Choroid plexus epithelial cell (primary cell): ENCODE measurements at places on chromosomes 13 and 19.
A peak's percentile ranks its signal among the peaks of the same experiment; 100 is the strongest.

GRCh38 chr13:28282451-28282850 is 144.1 kb downstream of the PAN3 start:
- no peak for DNase-seq

DNA sequence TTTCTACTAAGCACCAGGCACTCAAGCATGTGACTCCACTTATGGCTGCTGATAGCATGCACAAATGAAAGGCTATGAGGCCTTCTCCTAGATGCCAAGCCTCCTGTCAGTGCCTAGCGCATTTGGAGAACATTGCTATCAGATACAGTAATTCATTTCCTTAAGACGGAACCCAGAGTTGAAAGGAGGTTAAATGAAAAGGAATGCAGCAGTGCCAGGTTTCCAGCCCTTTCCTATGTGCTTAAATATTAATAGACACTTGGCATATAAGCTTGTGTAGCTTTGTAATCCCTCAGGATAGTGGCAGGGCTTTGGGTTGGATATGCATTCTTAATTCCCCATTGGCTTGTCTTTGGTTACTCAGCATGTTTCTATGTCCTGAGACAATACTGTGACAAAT is 140.1 kb upstream of the FRY start:
- DNase-seq = no peak

DNA sequence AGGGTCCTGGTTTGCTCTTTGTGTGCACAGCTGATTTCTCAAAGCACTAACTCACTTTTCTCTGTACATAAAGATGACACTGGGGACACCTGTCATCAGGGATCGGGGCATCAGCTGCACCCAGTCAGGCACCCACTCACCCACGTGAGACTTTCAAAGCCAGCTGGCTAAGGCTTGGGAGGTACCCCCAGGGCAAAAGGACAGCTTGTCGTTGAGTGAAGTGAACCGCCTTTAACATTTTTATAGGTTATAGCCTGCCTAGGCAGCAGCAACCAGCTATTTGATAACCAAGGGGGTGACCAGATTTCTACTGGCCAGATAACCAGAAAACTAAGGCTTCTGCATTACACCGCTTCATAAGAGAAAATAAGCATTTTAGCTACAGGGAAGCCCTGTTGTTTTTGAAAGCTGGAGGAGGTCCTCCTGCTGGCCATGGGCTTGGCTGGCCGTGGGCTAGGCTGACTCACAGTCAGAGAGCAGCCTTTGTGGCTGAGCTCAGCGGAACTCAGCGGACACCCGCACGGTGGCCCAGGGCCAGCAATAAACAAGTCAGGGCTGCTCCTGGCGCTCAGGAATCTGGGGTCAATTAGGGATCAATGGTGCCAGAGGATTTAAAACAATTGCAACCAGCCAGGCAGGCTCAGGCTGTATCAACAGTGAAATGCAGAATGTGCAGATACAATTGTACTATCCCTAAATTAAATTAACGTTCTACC is 57.1 kb downstream of the ALOX5AP start:
- peak; percentile 98 for DNase-seq

GRCh38 chr19:36564391-36564790 is 8.7 kb downstream of the ZNF529 start:
- no peak for DNase-seq

DNA sequence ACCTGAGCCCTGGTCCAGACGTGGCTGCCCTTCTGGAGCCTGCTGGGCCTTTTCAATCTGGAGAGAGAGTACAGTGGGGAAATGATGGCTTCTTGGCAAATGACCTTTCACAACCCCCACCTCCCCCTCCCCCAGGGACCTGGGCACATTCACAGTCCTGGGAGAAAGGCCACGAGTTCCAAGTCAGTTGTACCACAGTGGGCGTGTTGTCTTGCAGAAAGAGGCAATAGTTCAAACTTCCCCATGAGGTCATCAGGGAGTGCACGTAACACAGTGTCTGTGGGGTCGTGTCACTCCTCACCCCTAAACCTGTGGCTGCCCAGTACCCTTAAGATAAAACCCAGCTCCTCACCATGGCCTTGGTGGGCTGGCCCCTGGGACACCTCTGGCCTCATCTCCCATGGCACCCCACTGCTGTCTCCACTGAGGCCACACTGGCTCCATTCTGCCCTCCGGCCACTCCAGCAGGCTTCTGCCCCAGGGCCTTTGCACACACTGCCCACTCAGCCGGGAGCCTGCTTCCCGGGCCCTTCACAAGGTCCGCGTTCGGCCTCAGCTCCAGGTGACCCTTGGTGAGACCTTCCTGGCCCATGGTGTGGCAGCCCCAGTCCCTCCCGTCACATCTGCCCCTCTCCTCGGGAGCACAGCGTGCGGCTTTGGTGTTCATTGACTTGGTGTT is 13.3 kb downstream of the PLIN4 start:
- DNase-seq = no peak

GRCh38 chr13:24036115-24036514 is 124.4 kb upstream of the SPATA13 start:
- peak; percentile 44 for DNase-seq

DNA sequence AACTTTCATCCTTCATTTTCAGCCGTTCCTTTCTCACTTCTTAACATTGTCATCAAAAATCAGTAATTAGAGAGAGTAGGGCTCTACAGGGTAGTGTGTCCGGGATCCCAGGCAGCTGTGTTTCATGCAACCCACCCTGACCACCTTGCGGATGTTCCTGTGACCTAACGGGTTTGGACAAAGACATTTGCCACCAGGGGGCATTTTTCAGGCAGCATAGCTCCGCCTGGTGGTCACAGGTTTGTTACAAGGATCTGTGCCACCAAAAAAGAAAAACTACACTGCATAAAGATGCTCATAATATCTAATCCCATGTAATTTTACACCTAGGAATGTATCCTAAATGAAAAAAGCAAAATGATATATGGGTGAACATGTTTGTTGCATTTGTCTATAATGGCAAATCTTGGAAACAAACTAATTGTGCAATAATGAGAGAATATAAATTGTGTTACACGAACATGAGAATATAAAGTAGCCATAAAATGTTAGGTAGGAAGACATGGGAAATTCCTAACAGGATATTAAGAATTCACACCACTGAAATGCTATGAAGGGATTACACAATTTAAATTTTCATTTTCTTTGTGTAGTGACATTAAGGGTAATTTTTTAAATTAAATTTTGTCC is 123.0 kb downstream of the SLC7A1 start:
- DNase-seq = peak; percentile 80

DNA sequence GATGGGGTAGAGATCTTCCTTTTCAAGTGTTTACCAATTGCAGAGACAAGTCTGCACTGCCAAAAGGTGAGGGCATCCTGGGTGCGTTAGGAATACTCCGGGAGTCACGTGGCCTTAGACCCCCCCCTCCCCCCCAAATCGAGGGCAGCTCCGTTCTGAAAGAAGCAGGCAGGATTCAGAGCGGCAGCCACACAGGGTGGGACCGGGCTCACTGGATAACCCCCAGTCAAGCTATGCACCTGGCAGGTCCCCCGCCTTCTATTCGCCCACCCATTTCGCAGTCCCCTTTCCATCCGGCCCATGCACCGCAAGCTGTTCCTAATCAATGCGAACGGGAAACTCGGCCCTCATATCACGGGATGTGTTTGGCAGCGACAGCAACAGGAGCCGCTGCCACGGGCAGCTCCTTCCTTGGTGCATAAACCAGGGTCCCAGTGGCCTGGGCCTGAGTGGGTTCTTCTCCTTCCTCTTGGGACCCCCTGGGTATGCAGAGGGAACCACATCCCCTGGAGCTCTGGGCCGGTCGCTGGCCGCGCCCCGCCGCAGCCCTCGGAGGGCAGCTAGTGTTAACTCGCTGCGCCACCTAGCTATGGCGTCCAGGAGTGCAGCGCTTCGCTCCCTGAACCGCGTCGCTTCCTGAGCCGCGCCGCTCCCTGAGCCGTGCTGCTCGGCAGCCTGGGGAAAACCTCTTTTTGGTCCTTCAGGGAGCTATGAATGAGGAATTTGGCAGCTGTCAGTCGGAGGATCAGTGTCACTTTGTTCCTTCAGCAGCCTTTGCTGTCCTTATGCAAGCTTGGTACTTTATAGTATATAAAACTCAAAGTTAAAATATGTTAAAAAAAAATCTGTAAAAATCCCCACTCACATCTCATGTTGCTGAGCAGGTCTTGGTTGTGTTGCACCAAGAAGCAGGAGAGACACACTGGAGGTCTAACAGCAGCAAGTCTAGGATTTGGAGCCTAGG is 41.4 kb downstream of the LYL1 start:
- DNase-seq = peak; percentile 80

- DNase-seq = no peak
These were observed 7.2 kb downstream of the DOT1L start for GRCh38 chr19:2170987-2171348.

DNA sequence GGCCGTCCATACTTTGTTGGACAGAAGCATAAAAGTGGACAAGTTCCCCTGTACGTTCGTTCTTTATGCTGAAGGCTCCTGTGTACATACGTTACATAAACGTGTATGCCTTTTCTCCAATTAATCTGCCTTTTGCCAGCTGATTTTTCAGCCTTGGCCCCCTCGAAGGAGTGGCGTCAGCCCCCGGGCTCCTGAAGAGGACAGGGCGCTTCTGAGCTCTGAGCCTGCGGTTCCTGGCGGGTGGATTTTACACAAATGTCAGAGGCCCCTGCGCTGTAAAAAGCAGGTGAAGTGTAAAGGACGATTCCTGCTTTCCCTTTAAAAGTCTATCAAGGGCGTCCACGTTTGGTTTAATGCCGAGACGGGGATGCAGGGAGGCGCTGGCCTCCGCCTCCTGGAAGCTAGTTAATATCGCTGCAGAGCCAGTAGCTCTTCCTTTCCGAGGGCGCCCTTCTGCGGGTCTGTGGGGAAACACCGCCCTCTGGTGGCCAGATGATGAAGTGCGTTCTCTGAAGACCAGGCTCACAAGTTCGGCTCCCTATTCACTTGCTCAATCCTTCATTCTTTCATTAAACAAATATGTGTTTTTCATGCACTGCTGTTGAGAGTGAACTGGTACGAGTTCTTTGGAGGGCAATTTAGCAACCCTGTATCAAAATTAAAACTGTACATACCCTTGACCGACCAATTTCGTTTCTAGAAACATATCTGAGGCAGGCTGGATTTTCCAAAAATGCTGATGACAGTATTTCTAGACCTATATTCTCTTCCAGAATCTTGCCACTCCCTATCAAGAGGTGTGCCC is 62.0 kb downstream of the GPR12 start:
- DNase-seq = peak; percentile 93

DNA sequence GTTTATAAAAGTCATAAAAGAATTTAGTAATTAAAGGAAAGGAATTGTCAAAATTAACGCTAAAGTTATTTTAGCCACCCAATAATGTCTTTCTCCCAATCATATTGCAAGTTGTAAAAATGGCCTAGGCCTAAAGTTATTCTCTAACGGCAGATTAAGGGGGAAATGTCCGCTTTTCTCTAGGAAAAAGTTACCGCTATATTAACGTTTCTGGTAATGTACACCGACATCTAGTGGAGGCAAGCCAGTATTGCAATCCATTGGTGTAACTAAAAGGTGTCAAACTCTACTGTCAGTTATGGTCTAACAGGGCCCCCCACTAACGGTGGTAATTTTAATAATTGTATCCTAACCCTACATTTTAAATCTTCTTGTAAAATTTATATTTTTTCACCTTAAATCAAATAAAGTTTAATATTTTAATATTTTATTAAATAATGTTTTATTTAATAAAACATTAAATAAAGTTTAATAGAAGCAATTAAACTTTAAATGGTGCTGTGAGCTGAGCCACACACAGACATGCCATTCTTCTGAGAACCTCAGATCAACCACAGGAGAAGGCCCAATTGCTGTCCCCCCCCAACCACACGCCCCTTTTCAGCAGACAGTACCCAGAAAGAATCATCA is 35.9 kb upstream of the ZSCAN5A start:
- peak; percentile 68 for DNase-seq

GRCh38 chr13:65603160-65603559 is 1627.0 kb downstream of the PCDH9 start:
- no peak for DNase-seq

DNA sequence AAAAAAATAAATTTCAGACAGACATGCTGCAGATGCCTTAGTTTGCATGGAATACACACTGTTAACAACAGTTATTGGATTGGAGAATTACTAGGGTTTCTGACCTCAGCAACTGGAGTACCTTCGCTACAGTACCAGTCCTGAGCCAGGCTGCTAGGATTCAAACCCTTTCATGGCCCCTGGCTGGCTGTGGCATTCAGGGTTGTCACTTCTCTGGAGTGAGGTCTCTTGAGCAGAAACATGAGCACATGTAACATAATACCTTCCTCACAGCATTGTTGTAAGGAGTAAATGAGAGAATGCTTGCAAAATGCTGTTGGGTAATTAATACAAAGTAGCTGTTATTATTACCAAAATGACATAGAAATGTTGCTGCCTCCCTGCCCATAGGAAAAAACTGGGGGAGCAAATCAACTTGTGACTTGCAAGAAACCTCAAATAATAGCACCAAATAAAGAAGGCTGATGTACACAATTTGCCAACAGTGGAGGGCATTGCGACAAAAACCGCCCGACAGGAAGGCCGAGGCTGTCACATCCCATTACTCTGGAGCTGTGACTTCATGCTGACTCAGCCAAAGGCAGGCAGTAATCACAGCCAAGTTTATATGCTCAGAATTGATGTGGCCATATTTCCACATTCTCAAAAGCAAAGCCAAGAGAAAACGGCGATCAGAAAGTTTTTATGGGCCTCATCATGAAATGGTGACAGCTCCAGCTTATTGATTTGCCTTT is 100.4 kb downstream of the RFC3 start:
- DNase-seq = peak; percentile 62

GRCh38 chr13:91659256-91660075 is 261.0 kb downstream of the GPC5 start:
- DNase-seq = no peak

- no peak for DNase-seq
These were observed 143.3 kb upstream of the TMTC4 start for GRCh38 chr13:100817928-100818327.

DNA sequence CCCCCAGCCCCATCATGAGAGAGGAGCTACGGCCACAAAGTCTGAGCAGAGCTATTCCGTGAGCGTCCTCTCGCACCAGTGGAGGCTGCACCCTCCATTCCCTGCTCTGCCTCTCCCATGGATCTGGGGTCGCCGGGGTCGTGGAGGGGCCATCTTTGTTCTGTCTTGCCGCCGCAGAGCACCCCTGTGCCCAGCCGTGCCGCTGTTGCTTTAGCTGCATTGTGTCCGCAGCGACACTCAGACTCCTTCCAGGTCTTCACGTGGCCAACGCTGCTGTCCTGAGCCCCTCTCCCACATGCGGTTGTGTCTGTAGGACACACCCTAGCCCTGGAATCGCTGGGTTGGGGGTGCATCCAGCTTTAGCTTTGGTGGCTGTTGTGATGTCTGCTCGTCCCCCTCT is 15.8 kb downstream of the YIPF2 start:
- no peak for DNase-seq

- DNase-seq = peak; percentile 96
These were observed 15.8 kb downstream of the ARRDC2 start for GRCh38 chr19:18023622-18024251.

GRCh38 chr19:48355365-48355954 is 8.3 kb downstream of the TMEM143 start:
- DNase-seq = no peak

GRCh38 chr19:29514525-29515232 is 11.1 kb upstream of the VSTM2B start:
- no peak for DNase-seq
